ENCODE measurements at places on chromosomes 6 and 20. TPM values are rescaled to one million over a fixed set of nuclear protein-coding genes. Genes with fewer than 3 reads are reported as not detected.

DNA sequence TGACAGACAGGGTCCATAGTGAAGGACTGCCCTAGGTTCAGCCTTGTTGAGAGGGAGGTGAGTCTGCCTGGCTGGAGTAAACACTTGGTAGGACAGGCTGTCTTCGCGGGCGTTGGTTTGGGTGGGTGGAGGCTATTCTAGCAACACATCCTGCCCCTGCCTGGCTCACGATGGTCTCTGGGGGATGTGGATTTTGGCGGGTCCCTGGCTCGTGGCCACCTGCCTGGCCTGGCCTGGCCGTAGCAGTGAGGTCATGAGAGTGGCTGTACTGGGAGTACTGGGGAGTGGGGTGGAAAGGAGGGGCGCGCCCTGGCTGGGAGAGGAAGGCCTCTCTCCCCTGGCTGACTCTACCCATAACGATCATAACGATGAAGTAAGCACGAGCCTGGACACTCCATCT, 30.2 kb upstream of the MRPS18A start:
- DNase-seq = no peak
- H3K4me3 ChIP-seq = no peak overlapping the region
- peaks cover 4% of the 10 kb centered on the region for H3K27me3 ChIP-seq
- H3K27ac ChIP-seq = no peak overlapping the region

DNA sequence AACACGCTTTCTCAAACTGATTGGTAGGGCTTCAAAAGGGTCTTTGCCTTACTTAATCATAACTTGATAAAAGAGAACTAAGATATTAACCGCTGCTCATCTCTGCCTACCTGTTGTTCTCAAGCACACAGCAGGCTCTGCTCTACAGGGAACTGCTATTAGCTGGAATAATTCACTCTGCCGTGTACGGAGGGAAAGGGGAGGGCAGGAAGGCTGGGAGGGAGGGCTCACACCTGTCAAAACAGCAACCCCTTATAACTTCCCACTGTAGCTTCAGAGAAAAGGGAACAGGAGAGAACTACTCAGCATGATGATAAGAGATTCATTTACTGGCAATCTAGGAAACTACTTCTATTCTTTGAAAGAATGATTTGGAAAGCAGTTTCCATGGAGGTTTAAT, 75.1 kb downstream of the ZMYND8 start:
- no peaks in the 10 kb centered on the region for H3K4me1 ChIP-seq
- H3K27me3 ChIP-seq = no peaks in the 10 kb centered on the region
- H3K4me3 ChIP-seq = no peak overlapping the region
- H3K36me3 ChIP-seq = peaks cover 54% of the 10 kb centered on the region
- H3K27ac ChIP-seq = no peak overlapping the region

DNA sequence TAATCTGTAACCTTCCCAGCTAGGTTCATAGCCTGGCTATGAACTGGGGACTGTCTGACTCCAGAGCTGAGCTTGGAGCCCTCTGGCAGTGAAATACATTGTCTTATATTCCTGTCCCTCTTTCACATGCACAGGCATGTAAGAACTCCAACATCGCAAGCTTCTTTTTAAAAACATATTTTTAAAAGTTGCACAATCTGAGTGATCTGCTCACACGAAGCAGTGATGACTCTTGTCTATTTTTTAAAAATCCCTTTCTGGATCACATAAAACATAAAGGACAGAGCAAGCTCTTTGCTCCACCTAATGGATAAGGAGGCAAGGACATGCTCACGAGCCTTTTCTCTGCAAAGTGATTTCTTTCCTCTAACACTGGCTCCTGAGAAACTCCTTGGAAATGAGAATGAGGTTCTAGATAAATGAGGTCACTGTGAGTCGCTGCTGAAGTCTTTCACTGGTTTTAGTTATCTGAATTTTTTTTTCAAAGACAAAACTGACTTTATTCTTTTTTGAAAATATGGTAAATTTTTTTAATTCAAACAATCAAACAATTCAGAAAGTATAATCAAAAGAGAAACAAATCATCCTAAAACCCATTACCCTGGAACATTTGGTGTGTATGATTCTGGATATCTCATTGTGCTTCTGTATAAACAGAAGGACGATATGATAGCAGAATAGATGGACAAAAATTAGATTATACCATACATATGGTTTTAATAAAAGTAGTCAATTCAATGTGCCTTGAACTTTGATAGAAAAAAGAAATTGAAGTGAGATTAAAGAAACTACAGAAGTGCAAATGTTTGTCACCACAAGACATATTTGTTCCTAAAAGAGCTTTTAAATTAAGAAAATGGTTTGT, 30.8 kb downstream of the IL20RA start:
- no peak overlapping the region for H3K4me3 ChIP-seq
- no peaks in the 10 kb centered on the region for H3K36me3 ChIP-seq
- no peak for DNase-seq
- H3K27ac ChIP-seq = no peak overlapping the region

- H3K4me3 ChIP-seq = peak overlapping the region; percentile 1
- peak overlapping the region; percentile 72 for H3K27ac ChIP-seq
- peaks cover 76% of the 10 kb centered on the region for H3K36me3 ChIP-seq
- H3K4me1 ChIP-seq = peaks cover 33% of the 10 kb centered on the region
- H3K27me3 ChIP-seq = no peaks in the 10 kb centered on the region
- no peak for DNase-seq
These were observed 14.4 kb downstream of the ZNF217 start for GRCh38 chr20:53579266-53579580.

DNA sequence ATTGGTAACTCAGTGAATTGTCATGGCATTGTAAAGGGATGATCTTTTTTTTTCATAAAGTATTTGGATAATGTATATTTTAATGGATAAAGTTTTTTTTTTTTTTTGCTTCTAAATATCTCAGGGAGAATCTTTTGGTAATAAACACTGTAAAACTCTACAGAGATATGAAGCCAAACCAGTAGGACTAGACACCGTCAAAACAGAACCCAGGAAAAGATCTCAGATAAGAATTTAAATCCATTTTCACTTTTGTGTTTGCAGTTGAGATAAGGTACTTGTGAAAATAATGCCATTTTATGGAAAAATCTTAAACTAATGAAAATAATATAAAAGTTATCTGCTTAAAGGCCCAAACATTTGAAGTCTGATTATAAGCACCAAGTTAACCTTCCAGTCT, 27.0 kb downstream of the FAM83B start:
- no peaks in the 10 kb centered on the region for H3K36me3 ChIP-seq
- H3K4me3 ChIP-seq = no peak overlapping the region
- no peak for DNase-seq
- no peaks in the 10 kb centered on the region for H3K4me1 ChIP-seq
- no peak overlapping the region for H3K27ac ChIP-seq

DNA sequence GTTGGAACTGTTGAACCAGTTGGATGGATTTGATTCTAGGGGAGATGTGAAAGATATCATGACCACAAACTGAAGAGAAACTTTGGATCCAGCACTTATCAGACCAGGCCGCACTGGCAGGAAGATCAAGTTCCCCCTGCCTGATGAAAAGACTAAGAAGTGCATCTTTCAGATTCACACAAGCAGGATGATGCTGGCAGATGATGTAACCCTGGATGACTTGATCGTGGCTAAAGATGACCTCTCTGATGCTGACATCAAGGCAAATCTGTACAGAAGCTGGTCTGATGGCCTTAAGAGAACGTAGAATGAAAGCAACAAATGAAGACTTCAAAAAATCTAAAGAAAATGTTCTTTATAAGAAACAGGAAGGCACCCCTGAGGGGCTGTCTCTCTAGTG, 72.8 kb upstream of the CDYL start:
- H3K27ac ChIP-seq = no peak overlapping the region
- DNase-seq = no peak
- no peak overlapping the region for H3K4me3 ChIP-seq

ENTPD6 gene
- total RNA-seq = 29.2 TPM

Measured in thymus (tissue), 14 donors.